Vagina (tissue), 2 donors: ENCODE measurements at places on chromosomes 11 and 22. TPM values are rescaled to one million over a fixed set of nuclear protein-coding genes. Genes with fewer than 3 reads are reported as not detected.

GRCh38 chr22:27245056-27245455, 556.5 kb downstream of the MN1 start:
- H3K27me3 ChIP-seq, result no peaks in the 10 kb centered on the region
- H3K27ac ChIP-seq, result no peak overlapping the region
- H3K36me3 ChIP-seq, result no peaks in the 10 kb centered on the region
- H3K4me1 ChIP-seq, result peaks cover 29% of the 10 kb centered on the region
- no peak for DNase-seq

GRCh38 chr11:113862435-113862834, 12.9 kb downstream of the USP28 start:
- DNase-seq, result no peak
- H3K27me3 ChIP-seq, result no peaks in the 10 kb centered on the region
- no peaks in the 10 kb centered on the region for H3K36me3 ChIP-seq
- H3K4me3 ChIP-seq, result no peak overlapping the region

DNA sequence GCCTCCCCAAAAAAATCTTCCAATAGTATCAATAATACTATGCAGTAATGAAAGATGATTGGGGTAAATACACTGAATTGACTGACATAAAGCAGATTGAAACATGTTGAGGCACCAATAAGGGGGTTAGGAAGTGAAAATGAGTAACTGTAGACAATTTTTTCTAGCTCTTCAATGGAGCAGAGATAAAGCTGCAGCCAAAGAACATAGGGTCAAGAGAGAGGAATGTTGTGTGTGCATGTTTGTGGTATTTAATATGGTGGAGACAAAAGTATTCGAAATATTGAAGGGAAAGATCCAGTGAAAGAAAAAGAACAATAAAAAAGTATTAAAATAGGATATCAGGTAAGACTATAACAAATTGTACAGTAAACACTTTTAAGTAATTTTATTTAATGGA, 450.0 kb upstream of the CCDC179 start:
- H3K36me3 ChIP-seq, result no peaks in the 10 kb centered on the region
- no peak for DNase-seq
- no peaks in the 10 kb centered on the region for H3K27me3 ChIP-seq

DNA sequence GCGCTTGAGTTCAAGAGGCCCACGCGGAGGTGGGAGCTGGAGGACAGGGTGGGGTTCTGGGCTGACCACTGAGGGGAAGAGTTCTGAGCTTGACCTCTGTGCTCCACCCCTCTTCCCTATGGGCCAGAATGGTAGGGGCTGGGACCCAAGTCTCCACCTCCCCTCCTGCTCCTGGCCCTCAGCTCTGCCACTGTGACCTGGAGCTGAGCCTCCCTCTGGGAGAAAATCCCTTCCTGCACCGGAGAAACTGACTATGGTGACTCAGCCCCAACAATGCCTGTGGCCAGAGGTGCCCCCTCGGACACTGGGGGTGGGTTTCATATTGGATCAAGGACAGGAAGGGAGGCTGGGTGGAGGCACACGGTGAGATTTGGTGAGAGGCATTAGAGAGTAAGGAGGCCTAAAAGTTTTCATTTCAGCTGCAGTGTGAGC, 23.0 kb downstream of the RELT start:
- H3K4me3 ChIP-seq, result no peak overlapping the region
- no peaks in the 10 kb centered on the region for H3K27me3 ChIP-seq
- H3K4me1 ChIP-seq, result no peaks in the 10 kb centered on the region
- no peak overlapping the region for H3K27ac ChIP-seq
- H3K36me3 ChIP-seq, result no peaks in the 10 kb centered on the region

RFPL1 gene
- total RNA-seq, result not detected

GRCh38 chr11:76723142-76723541, 52.6 kb upstream of the LRRC32 start:
- no peak overlapping the region for H3K27ac ChIP-seq
- no peaks in the 10 kb centered on the region for H3K36me3 ChIP-seq
- H3K4me1 ChIP-seq, result peaks cover 11% of the 10 kb centered on the region
- no peak overlapping the region for H3K4me3 ChIP-seq

GRCh38 chr22:43308836-43309235, 34.3 kb downstream of the SCUBE1 start:
- H3K36me3 ChIP-seq, result no peaks in the 10 kb centered on the region
- H3K4me3 ChIP-seq, result no peak overlapping the region
- no peak overlapping the region for H3K27ac ChIP-seq
- DNase-seq, result no peak
- no peaks in the 10 kb centered on the region for H3K27me3 ChIP-seq
- H3K4me1 ChIP-seq, result no peaks in the 10 kb centered on the region

- no peaks in the 10 kb centered on the region for H3K36me3 ChIP-seq
- H3K4me3 ChIP-seq, result no peak overlapping the region
- no peak overlapping the region for H3K27ac ChIP-seq
- no peak for DNase-seq
These were observed 33.7 kb upstream of the B3GAT1 start for GRCh38 chr11:134445601-134446325.

ARHGAP8 gene
- total RNA-seq, result 9.3 TPM

- H3K27ac ChIP-seq, result peak overlapping the region; percentile 78
- H3K27me3 ChIP-seq, result no peaks in the 10 kb centered on the region
- peaks cover 26% of the 10 kb centered on the region for H3K36me3 ChIP-seq
These were observed 5.8 kb downstream of the MOB2 start for GRCh38 chr11:1480555-1481482.

DNA sequence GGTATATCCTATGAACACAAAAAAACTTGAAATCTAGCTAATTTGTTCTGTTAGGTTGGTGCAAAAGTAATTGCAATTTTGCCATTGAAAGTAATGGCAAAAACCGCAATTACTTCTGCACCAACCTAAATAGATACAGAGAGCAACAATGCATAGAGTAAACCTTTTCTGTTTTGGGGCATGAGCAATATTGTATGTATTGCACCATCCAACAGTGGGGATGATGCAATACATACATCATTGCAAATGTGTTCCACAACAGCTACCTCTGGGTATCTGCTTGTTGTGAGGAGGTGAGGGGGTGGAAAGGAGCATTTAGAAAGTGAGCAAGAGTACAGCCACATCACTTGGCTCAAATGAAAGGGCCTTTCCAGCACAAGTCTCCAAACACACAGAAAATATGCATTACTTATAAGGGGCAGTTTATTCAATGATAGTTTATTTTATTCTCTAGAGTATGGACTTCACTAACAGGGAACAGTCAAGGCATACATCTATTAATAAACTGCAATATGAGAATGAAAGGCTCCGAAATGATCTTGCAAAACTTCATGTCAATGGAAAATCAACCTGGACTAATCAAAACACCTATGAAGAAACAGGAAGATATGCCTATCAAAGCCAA, 77.3 kb downstream of the DEUP1 start:
- no peak overlapping the region for H3K4me3 ChIP-seq
- H3K27ac ChIP-seq, result no peak overlapping the region
- H3K36me3 ChIP-seq, result no peaks in the 10 kb centered on the region
- H3K27me3 ChIP-seq, result no peaks in the 10 kb centered on the region
- H3K4me1 ChIP-seq, result no peaks in the 10 kb centered on the region
- no peak for DNase-seq
